ENCODE measurements at places on chromosomes 2 and 18.

DNA sequence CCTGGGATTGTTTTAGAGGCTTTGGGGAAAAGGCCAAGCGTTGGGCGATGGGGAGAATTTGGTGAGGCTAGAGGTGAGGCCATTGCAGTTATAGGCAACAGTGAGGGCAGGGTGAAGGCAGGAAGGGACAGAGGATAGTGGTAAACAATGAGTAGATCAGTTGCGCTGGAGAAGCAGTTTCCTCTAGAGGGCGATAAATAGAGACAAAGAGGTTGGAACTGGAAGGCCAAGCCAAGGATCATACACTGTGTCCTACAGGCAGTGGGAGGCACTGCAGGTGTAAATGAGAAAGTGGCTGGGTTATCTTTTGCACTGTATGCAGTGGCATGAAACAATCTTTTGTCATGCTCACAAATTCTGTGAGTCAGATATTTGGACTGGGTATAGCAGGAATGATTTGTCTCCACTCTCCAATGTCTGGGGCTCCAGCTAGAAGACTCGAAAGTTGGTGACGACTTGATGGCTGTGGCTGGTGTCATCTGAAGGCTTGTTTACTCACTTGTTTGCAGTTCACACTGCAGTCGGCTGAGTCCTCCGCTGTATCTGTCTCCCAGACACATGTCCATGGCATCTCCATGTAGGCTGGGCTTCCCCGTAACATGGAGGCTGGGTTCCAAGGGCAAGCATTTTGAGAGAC, 82.1 kb downstream of the TNP1 start:
- peaks cover 4% of the 10 kb centered on the region for H3K4me1 ChIP-seq
- H3K36me3 ChIP-seq, result no peaks in the 10 kb centered on the region
- DNase-seq, result peak; percentile 36
- H3K4me3 ChIP-seq, result no peak overlapping the region
- no peak overlapping the region for H3K27ac ChIP-seq

DNA sequence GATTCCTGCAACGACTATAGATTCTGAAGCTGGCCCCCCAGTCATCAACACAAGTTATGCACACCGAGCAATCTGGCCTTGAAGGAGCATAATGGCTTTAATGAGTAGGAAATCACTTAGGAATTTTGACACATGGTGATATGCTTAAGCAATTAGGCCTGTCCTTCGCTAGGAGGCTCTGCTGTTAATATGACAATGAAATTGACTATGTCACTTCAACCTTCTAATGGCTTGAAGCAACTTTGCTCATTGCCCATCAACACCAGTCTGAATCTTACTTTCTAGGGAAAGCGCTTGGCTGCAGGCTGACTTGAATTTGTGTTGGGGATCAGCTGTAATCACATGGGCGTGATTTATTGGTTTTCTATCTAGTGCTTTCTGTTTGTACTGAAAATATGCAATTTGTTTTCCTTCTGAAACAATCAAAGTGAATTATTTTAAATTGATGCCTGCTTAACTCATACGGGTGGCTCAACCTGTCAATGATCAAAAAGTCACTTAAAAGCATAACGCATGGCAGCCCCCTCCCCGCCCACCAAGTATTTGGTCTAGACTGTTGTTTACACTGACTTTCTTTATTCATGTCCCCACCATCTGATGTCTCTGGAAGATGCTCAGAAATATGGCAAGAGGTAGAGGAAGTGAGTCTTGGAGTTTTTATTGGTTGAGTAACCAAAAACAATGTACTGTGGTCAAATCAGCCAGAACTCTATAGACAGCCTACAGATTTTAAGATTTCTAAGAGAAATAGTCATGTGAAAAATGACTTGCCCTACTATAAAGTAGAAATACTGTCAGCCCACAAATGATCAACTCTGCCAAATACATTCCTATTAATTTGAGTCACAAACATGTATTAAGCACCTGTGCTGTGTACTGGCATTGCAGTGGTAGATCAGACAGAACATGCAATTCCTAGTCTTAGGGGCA, 344.9 kb downstream of the RBM43 start:
- no peaks in the 10 kb centered on the region for H3K27me3 ChIP-seq
- DNase-seq, result no peak
- no peak overlapping the region for H3K27ac ChIP-seq
- no peaks in the 10 kb centered on the region for H3K4me1 ChIP-seq
- no peak overlapping the region for H3K4me3 ChIP-seq

DNA sequence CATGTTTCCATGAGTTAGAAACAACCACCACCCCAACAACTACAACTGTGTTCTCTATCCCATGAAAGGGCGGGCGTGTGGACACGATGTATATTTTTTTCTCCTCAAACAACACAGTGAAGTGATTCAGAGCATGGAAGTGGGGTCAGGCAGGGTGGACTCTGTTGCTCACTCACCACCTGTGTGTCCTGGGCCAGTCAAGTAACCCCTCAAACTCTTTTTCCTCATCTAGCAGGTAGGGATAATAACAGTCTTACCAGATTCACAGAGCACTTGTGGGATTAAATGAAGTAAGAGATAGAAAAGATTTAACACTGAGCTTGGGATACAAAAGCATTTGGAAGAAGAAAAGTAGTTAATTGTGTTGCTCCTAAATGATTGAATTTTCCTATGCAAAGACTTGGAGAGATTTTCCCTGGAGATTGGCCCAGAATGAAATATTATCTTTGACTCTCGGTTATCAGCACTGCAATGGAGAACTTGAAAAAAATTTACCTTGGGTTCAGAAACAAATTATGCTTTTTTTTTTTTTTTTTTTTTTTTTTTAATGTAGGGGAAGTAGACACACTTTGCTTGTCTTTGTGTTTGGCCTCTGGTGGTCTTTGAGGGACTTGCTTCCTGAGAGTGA, 161.9 kb upstream of the EPAS1 start:
- no peak for DNase-seq
- no peak overlapping the region for H3K4me3 ChIP-seq
- H3K4me1 ChIP-seq, result no peaks in the 10 kb centered on the region
- H3K36me3 ChIP-seq, result no peaks in the 10 kb centered on the region

DNA sequence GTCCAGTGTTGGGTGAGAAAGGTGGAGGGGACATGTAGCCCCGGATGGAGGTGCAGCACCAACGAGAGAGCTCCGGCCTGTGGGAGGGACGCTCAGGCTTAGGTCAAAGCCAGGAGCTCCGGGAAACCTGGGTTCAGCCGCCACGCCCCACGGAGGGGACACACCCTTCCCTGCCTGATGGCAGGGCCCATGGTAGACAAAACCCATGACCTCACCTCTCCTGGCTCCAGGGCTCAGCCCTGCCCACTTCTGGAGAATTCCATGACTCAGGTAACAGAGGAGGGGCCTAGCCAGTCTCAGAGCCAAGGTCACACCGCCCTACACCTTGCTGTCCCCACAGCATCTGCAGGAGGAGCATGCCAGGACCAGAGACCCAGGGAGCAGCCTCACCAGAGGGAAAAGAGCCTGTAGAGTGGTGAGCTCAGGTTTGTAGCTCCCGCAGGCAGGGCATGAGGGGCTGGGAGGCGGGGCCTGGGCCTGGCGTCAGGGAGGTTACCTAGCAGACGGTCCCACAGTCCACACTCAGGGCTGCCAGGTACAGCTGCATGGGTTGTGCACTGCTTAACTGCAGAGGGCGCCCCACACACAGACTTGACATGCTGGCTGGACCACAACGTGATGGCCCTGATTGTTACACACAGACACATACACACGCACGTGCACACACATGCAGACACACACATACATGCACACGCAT, 70.8 kb upstream of the SMAD7 start:
- no peaks in the 10 kb centered on the region for H3K4me1 ChIP-seq
- peak; percentile 28 for DNase-seq
- no peaks in the 10 kb centered on the region for H3K36me3 ChIP-seq
- H3K27me3 ChIP-seq, result no peaks in the 10 kb centered on the region
- H3K27ac ChIP-seq, result no peak overlapping the region

DNA sequence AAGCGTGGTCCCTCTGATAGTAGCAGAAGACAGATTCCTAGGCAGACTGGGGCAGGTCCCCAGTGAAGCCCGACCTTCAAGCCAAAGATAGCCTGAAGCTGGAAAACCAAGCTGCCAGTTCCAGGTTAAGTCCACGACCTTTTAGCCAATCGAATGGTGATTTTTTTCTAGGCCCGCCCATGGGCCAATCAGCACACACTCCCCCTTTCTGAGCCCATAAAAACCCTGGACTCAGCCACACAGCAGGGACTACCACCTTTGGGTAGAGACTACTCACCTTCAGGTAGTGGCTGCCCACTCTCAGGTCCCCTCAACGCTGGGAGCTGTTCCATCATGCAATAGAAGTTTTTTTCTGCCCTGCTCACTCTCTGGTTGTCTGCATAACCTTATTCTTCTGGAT, 14.5 kb upstream of the ADI1 start:
- H3K27me3 ChIP-seq, result no peaks in the 10 kb centered on the region
- H3K36me3 ChIP-seq, result no peaks in the 10 kb centered on the region
- no peak overlapping the region for H3K27ac ChIP-seq
- H3K4me3 ChIP-seq, result no peak overlapping the region

DNA sequence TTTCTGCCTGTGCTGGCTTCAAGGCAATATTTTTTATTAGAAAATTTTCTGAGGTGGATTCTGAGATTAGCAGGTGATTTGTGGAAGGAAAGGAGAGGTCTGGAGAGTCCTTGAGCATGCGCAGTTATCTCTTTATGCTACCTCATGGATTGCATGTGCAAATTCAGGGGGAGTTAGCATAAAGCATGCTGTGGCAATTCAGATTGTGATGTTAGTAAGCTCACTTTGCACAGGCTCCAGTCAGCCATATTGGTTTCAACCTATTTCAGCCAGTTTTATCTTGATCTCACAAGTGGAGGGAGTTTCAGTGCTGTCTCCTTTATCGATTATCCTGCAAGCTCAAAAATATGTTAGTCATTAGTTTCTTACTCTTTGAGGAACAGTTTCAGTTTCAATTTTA, 2012.3 kb upstream of the PIK3C3 start:
- H3K27me3 ChIP-seq, result no peaks in the 10 kb centered on the region
- no peak for DNase-seq
- H3K27ac ChIP-seq, result no peak overlapping the region

GRCh38 chr2:124112966-124113365, 87.9 kb downstream of the CNTNAP5 start:
- H3K4me3 ChIP-seq, result no peak overlapping the region
- DNase-seq, result no peak
- no peak overlapping the region for H3K27ac ChIP-seq
- H3K27me3 ChIP-seq, result no peaks in the 10 kb centered on the region
- no peaks in the 10 kb centered on the region for H3K36me3 ChIP-seq

DNA sequence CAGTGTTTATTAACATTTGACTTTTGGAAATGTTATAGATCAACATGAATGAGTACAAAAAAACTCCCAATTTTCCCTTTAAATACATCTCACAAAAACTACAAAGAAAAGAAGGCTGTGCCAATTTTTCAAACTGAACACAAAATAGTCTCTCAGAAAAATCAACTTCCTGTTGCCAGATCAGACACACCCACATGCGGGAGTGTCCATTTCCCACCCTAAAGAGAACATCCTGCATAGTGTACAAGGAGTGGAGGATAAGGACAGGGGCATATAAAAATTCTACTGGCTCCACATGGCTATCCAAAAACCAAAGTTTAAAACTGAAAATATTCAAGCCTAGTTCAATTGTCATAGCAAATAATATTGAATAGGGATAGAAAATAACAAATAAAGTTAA, 165.3 kb downstream of the ATAD2B start:
- no peak for DNase-seq
- no peak overlapping the region for H3K27ac ChIP-seq
- H3K36me3 ChIP-seq, result peaks cover 27% of the 10 kb centered on the region
- no peaks in the 10 kb centered on the region for H3K27me3 ChIP-seq
- no peak overlapping the region for H3K4me3 ChIP-seq

DNA sequence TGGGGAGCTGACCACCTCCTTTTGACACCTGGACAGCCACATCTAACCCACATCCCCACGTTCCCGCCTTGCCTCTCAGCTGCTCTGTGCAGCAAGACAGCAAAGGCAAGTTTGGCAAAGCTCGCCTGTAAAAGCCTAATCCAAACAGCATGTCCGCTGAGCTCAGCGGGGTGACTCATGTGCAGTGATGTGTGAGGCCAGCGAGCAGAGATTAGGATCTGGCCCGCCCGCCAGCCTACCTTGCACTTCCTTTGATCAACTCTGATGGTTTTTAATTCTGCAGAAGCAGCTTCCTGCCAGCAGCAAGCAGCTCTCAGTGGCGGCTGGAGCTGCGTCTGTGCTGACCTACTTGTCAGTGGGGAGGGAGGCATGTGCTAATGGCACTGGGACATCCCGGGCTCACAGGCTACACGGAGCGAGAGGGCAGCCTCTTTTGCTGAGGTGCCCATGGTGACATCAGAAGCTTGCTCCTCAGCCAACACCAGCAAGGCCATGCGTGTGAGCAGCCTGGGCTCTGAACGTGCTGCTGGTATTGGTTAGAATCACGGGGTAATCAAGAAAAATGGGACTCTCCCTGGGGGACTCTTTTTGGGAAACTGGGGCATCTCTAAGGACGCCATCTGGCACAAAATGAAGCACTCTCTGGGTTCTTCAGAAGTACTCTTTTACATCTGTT, 36.0 kb upstream of the EML4 start:
- H3K27ac ChIP-seq, result peak overlapping the region; percentile 95
- no peaks in the 10 kb centered on the region for H3K27me3 ChIP-seq
- H3K4me1 ChIP-seq, result peaks cover 90% of the 10 kb centered on the region
- H3K36me3 ChIP-seq, result no peaks in the 10 kb centered on the region
- H3K4me3 ChIP-seq, result peak overlapping the region; percentile 67

GRCh38 chr2:235981631-235982030, 186.6 kb downstream of the GBX2 start:
- peaks cover 12% of the 10 kb centered on the region for H3K27me3 ChIP-seq
- no peak overlapping the region for H3K4me3 ChIP-seq
- DNase-seq, result no peak
- H3K4me1 ChIP-seq, result no peaks in the 10 kb centered on the region
- no peak overlapping the region for H3K27ac ChIP-seq

- H3K4me3 ChIP-seq, result no peak overlapping the region
- no peak overlapping the region for H3K27ac ChIP-seq
- DNase-seq, result no peak
- H3K27me3 ChIP-seq, result no peaks in the 10 kb centered on the region
Measured at GRCh38 chr2:855177-855576, 95.5 kb upstream of the SNTG2 start.

DNA sequence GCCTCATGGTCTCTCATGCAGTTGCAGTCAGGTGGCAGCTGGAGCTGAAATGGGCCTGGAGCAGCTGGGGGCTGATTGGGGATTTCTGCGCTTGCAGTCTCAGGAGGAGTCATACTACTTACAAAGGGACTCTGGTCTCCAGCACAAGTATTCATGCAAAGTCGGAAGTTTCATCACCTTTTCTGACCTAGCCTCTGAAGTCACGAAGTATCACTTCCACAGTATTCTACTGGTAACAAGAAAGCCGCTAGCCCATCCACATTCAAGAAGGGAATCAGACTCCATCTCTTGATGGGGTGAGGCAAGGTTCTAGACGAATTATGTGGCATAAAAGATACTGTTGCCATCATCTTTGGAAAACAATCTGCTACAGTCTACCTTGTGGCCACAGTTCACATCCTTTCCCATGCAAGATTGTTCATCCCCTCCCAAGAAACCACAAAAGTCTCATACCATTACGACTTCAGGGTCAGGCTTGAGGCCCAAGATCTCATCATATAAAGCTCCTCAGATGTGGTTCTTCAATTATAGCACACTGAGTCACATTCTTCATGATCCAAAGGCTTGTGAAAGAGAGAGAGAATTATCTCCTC, 95.3 kb downstream of the SMC6 start:
- no peak overlapping the region for H3K4me3 ChIP-seq
- no peaks in the 10 kb centered on the region for H3K27me3 ChIP-seq
- no peak for DNase-seq
- H3K4me1 ChIP-seq, result peaks cover 18% of the 10 kb centered on the region

- no peak overlapping the region for H3K4me3 ChIP-seq
- H3K27ac ChIP-seq, result no peak overlapping the region
- no peak for DNase-seq
- peaks cover 7% of the 10 kb centered on the region for H3K27me3 ChIP-seq
- no peaks in the 10 kb centered on the region for H3K4me1 ChIP-seq
Measured at GRCh38 chr18:21284540-21284939, 42.5 kb downstream of the GREB1L start.
